ENCODE measurements at places on chromosomes 11 and 22.

DNA sequence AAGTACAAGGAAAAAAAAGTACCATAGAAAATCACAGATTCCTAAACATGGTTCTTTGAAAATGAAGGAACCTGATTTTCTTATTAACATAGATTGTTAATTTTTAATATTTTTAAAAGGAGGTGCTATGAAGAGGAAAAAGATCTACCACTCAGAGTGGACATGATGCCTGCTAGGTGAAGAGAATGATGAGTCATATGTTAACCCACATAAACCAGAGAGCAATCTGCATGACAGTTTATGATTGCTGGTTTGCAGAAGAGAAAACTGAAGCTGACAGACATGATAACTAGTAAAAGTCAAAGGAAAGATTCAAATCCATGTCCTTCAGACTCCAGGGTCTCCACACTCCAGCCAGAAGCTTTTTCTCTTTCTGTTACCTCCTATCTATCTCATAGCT lies 1231.7 kb downstream of the LRRC4C start:
- no peak for DNase-seq

GRCh38 chr22:27299181-27300085 lies 502.1 kb downstream of the MN1 start:
- no peak for DNase-seq

DNA sequence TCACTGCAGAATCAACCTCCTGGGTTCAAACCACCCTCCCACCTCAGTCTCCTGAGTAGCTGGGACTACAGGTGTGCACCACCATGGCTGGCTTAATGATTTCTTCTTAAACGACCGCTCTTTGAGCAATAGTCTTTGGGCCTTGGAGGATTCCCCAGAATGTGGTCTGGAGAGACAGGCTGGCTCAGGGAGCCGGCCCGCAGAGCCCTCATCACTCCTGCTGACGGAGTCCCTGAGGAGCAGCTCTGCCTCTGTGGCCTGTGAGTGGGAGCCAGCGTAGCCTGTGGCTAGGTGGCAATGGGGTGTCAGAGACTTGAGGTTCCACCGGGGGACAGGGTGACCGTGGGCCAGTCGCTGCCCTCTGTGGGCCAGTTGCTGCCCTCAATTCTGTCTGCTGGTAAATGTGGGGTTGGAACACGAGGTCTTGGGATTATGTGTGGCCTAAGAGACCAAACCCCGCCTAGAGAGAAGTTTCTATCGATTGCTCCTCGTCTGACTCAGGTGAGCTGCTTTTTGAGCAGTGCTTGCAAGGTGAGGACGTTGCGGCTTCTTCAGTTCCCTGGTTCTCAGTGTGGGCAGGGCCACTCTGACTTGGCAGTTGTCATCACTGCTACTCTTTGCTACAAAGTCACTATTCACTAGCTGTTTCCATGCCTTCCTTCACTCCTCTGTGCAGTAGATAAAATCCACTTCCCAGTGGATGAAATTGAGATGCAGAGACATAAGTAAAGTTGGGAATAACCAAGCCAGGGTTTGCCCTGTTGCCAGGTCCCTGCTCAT lies 124.8 kb upstream of the NECTIN1 start:
- DNase-seq = no peak

DNA sequence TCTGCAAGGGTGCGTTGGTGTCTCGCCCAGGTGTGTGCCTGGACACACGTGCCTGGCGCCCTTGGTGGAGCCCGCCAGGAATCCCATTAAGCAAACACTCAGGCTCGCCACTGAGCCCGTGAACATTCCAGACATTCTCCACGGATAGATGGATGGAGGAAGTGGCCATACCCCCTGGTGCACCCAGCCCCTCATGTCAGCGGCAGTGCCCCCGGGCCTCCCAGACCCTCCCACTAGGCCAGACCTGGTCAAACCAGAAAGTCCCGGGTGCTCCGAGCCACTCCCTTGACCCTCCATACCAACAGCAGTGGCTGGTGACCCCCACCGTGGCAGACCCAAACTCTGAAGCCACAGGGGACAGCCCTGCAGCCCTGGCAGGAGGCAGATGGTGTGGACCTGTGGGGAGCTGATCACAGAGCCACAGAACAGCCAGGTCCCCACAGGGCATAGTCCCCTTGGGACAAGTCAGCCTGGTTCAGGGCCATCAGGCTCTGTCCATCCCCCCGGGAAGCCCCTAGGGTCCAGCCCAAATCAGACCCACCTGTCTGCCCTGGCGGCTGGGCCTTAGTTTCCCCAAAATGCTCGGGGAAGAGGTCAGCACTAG lies 1.9 kb downstream of the EPS8L2 start:
- no peak for DNase-seq

- no peak for DNase-seq
These were observed 76.2 kb downstream of the IGLL1 start for GRCh38 chr22:23503736-23504440.
